ENCODE measurements at places on chromosomes 7 and 10. TPM values are rescaled to one million over a fixed set of nuclear protein-coding genes. Genes with fewer than 3 reads are reported as not detected.

GRCh38 chr7:111933609-111934008 is 272.6 kb downstream of the DOCK4 start:
- DNase-seq = no peak

Gene AGR2
- 70.8 TPM for polyA plus RNA-seq

- DNase-seq = no peak
These were observed 466.6 kb upstream of the COBL start for GRCh38 chr7:51783241-51783640.

- no peak for DNase-seq
These were observed 16.0 kb downstream of the GIMAP5 start for GRCh38 chr7:150753239-150753638.

- no peak for DNase-seq
These were observed 19.9 kb upstream of the TRUB1 start for GRCh38 chr10:114917927-114918672.

Gene PNLIPRP3
- not detected for polyA plus RNA-seq

- no peak for DNase-seq
These were observed 41.1 kb downstream of the ZC3HC1 start for GRCh38 chr7:130009848-130010688.

Gene UCMA
- not detected for polyA plus RNA-seq

All from left renal cortex interstitium (tissue), 4 donors.